CD14-positive monocyte (primary cell): ENCODE measurements at places on chromosomes 2 and 18.

- no peak for DNase-seq
Measured at GRCh38 chr2:28231110-28231631, 161.5 kb upstream of the FOSL2 start.

GRCh38 chr2:38123911-38124310 lies 48.0 kb upstream of the CYP1B1 start:
- no peak for DNase-seq

GRCh38 chr2:205685314-205686055 lies 3.2 kb downstream of the NRP2 start:
- no peak for DNase-seq

DNA sequence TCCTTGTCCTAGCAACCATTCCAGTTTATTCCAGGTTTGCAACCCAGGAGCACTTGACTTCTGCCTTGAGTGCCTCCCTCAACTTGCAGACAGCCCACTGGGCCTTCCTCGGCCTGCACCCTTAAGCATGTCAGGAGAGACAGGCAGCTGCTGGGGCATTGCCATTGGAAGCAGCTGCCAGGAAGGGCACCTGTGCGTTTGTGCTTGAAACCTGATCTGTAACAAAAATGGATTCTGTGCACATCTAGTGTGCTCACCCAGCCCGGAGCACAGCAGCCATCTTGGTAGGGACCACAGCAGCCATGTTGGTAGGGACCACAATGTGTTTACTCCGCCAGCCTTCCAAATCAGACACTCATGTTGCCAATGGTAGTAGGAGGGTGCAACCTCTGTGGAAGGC lies 44.3 kb upstream of the GLI2 start:
- DNase-seq = no peak

- no peak for DNase-seq
Measured at GRCh38 chr2:221533299-221533698, 38.8 kb downstream of the EPHA4 start.

- DNase-seq = no peak
Measured at GRCh38 chr2:219325657-219326315, 6.8 kb downstream of the RESP18 start.

DNA sequence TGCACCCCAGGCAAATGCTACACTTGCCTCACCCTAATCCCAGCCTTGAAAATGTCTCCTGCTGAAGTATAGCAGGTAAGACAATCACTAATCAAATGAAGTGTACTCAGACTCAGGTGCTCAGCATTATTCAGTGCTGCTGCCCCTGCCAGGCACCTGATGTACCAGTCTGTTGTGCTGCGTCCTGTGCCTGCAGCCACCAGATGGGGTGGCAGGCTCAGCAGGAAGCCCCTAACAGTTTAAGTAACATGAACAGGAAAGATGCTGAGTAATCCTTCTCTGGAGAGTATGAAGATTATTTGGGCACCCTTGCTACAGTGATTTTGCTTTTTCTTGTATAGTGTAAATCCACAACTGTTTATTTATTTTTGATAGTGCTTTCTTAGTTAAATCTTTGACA lies 69.1 kb downstream of the TACR1 start:
- DNase-seq = no peak

DNA sequence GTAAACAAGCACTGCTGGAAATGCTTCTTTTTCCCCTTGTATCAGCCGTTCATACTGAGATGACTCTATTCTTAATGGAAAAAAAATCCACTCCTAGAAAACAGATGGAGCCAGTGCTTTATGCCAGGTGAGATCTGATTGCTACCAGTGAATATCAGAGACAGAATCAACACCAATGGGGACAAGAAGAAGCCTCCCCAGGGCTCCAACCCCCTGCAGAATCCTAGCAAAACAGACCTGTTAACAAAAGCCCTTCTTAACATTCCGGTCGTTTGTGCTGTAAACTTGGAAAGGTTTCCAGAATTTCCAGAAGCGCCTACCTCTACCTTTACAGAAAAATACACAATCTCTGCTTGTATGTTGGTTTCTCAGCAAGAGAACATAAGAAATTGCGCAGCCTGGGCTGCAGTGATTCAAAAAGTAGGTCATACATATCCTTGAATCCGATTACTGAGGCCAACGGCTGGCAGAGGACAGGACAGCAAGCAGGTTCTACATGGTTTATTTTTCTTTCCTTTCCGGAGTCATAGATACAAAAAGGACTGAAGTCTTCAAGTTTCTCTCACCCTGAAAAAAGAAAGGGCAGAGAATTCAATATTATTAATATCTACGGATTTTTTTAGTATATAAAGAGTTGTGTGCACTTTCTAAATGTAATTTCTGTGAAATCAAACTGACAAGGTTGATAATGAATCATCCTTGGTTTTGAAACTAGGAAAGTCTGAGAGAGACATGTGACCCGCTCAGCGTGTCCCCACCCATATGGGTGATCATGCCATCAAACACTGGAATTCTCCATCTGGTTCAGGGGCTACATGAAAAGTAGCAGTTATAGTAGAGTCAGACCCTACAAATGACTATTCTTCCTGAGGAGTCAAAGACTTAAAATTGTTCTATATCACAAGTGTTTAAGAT lies 266.7 kb upstream of the MGAT5 start:
- DNase-seq = no peak

DNA sequence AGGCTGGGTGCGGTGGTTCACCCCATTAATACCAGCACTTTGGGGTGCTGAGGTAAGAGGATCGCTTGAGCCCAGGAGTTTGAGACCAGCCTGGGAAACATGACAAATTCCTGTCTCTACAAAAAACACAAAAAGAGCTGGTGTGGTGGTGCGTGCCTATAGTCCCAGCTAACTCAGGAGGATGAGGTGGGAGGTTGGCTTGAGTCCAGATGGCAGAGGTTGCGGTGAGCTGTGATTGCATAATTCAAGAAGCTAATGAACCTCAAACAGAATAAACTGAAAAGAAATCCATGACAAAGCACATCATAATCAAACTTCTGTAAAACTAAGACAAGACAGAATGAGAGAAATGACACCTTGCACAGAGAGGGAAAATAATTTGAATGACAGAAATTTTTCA lies 54.8 kb downstream of the SEMA4F start:
- DNase-seq = peak; percentile 34

- DNase-seq = no peak
Measured at GRCh38 chr2:160039166-160039903, 23.1 kb downstream of the PLA2R1 start.

DNA sequence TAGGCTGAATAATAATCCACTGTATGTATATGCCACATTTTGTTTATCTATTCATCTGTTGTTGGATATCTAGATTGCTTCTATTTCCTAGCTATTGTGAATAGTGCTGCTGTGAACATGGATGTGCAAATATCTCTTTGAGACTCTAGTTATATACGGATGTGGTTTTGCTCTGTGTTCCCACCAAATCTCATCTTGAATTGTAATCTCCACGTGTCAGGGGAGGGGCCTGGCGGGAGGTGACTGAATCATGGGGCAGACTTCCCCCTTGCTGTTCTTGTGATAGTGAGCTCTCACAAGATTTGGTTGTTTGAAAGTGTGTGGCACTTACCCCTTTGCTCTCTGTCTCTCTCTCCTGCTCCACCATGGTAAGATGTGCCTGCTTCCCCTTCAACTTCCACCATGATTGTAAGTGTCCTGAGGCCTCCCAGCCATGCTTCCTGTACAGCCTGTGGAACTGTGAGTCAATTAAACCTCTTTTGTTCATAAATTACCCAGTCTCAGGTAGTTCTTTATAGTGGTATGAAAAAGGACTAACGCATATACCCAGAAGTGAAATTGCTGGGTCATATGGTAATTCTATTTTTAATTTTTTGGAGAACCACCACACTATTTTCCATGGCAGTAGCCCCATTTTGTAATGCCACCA lies 86.1 kb upstream of the UPP2 start:
- no peak for DNase-seq

DNA sequence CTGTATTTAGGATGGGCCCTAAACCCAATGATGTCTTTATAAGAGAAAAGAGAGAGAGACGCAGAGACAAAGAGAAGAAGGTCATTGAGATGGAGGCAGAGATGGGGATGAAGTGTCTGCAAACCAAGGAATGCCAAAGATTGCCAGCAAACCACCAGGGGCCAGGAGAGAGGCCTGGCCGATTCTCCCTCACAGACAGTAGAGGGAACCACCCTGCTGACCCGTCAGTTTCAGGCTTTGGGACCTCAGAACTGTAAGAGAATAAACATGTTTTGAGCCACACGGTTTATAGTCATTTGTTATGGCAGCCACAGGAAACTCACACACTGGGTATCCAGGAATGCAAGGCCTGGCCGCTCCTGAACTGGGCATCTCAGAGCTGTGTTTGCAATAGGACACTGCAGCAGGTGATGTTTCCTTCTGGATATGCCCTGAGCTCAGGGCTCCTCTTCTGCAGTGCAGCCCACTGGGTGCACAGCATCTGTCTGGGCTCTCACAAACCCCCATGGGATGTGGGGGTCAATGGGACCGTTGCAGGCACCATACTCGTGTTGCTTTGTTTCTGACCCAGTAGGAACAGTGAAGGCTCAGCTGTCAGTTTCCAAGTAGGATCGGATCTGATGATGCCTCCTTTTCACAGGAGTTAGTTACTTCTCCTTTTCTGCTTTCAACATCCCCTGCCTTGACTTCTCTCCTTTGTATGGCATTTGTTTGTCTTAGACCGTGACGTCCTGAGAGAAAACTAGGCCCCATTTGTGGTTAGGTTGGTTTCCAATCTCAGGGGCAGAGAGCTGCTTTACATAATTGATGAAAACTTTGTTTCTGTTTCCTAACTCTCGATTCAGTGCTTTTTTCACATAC lies 20.8 kb downstream of the PTPN18 start:
- peak; percentile 18 for DNase-seq

DNA sequence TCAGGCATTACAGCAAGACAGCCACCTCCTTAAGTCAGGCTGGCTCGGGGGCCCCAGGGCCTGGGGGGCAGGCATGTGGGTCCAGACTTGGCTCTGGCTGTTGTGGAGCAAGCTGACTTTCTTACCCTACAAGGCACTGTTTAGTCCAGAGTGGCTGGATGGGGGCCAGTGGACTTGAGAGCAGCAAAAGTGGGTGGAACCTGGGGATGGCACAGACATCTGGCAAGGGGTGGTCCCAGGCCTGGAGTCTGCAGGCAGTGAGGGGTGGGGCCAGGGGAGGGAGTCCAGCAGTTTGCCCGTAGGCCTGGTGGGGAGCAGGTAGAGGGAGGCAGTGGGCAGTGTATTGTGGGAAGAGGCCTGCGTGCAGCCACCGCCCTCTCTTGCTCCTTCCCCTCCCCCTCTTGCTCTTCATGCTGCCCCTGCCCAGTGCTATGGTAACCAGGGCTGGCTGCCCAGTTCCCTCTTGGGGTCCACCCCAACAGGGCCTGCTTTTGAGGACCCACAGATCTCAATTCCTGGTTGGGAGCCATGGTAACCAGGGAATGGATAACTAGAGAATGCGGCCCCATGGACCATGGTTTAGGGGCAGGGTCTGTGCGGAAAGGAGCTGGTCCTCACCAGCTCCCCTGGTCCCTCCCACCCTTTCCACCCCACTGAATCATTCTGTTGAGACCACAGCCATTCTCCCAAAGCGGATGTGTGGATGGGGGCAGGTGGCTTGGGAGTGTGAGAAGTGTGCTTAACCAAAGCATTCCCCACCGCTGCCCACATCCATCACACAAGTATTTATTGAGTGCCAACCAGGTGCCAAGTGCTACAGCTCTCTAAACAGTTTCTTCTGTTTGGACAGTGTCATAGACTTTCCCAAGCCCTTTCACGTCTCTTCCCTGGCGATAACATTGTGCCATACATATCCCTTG lies 19.3 kb downstream of the SPEG start:
- no peak for DNase-seq

GRCh38 chr2:196821195-196821594 lies 12.0 kb upstream of the C2orf66 start:
- no peak for DNase-seq

DNA sequence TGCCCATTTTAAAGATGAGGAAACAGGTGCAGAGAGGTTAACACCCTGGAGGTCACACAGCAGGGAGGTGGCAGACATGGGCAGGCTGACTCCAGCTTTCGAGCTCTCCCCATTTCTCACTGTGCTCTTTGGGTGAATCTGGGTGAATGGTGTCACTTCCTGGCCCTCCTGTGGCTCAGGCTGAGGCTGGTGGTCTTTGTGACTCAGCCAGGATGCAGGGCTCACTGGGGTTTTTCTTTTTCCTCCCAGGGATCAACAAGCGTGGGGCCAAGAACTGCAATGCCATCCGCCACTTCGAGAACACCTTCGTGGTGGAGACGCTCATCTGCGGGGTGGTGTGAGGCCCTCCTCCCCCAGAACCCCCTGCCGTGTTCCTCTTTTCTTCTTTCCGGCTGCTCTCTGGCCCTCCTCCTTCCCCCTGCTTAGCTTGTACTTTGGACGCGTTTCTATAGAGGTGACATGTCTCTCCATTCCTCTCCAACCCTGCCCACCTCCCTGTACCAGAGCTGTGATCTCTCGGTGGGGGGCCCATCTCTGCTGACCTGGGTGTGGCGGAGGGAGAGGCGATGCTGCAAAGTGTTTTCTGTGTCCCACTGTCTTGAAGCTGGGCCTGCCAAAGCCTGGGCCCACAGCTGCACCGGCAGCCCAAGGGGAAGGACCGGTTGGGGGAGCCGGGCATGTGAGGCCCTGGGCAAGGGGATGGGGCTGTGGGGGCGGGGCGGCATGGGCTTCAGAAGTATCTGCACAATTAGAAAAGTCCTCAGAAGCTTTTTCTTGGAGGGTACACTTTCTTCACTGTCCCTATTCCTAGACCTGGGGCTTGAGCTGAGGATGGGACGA lies 13.2 kb downstream of the ITM2C start:
- DNase-seq = no peak

DNA sequence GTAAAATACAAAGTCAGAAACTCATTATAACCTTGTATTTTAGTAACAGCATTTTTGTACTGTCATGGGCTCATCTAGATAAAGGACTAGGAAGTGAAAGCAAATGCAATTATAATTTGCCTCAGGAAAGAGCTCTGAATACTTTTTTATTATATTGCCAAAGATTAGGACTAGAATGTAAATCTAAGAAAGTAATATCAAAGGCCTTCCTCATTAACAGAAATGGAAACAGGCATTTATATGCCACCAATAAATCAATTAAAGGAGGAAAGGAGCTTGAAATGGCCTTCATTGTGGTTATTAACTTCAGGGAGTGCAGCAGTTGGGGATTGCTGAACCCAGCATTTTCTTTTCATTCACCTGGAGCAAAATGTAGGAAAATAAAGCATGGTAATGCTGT lies 39.6 kb downstream of the DTNA start:
- no peak for DNase-seq

- no peak for DNase-seq
Measured at GRCh38 chr2:11995456-11995855, 249.0 kb downstream of the LPIN1 start.

GRCh38 chr2:71583876-71584275 lies 130.5 kb downstream of the DYSF start:
- DNase-seq = no peak

DNA sequence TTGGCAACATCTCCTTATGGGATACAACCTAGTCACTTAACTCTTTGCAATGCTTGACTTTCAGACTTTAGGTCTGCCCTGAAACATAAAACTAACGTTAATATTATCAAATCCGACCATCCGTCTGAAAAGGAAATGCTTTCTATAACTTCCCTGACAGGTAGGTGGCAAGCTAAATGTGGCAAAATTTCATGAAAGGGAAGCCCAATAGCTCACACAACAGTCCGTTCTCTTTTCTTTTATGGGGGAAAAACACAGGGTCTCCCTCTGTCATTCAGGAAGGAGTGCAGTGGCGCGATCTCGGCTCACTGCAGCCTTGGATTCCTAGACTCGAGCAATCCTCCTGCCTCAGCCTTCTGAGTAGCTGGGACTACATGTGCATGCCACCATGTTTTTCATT lies 52.9 kb downstream of the SFT2D3 start:
- no peak for DNase-seq
